Motor neuron (in vitro differentiated cells): ENCODE measurements at places on chromosomes 1 and 21. TPM values are rescaled to one million over a fixed set of nuclear protein-coding genes. Genes with fewer than 3 reads are reported as not detected.

SMIM1 gene
- 2.2 and 2.9 TPM in 2 replicates for total RNA-seq

FGGY gene
- 16.8 and 17.1 TPM in 2 replicates for total RNA-seq

- no peak for ATAC-seq
These were observed 31.6 kb downstream of the KRTAP20-3 start for GRCh38 chr21:30674312-30674711.

F3 gene
- 1.6 TPM in 2 replicates for total RNA-seq

GRCh38 chr1:180975551-180975950, 47.1 kb downstream of the STX6 start:
- ATAC-seq, result no peak
